ENCODE measurements at places on chromosomes 3 and 15.

DNA sequence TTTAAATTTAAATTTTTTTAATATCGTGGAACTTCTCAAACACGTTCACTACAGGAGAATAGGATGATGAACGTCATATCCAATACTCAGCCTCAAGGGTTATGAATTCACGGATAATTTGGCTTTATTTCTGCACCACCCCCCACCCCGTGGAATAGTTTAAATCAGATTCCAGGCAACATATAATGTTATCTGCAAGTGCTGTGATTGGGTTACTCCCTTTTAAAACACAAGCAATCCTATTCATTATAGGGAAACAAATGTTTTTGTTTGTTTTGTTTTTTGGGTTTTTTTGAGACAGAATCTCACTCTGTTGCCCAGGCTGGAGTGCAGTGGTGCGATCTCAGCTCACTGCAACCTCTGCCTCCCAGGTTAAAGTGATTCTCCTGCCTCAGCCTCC is 30.9 kb downstream of the BHLHE40 start:
- no peak for DNase-seq

GRCh38 chr3:65873028-65873427 is 165.7 kb downstream of the MAGI1 start:
- no peak for DNase-seq

GRCh38 chr3:52851348-52851747 is 16.5 kb upstream of the MUSTN1 start:
- peak; percentile 9 for DNase-seq

- no peak for DNase-seq
Observed at GRCh38 chr3:114132500-114132899, 46.4 kb downstream of the DRD3 start.

- no peak for DNase-seq
Observed at GRCh38 chr3:193932576-193932975, 203.4 kb upstream of the HES1 start.

DNA sequence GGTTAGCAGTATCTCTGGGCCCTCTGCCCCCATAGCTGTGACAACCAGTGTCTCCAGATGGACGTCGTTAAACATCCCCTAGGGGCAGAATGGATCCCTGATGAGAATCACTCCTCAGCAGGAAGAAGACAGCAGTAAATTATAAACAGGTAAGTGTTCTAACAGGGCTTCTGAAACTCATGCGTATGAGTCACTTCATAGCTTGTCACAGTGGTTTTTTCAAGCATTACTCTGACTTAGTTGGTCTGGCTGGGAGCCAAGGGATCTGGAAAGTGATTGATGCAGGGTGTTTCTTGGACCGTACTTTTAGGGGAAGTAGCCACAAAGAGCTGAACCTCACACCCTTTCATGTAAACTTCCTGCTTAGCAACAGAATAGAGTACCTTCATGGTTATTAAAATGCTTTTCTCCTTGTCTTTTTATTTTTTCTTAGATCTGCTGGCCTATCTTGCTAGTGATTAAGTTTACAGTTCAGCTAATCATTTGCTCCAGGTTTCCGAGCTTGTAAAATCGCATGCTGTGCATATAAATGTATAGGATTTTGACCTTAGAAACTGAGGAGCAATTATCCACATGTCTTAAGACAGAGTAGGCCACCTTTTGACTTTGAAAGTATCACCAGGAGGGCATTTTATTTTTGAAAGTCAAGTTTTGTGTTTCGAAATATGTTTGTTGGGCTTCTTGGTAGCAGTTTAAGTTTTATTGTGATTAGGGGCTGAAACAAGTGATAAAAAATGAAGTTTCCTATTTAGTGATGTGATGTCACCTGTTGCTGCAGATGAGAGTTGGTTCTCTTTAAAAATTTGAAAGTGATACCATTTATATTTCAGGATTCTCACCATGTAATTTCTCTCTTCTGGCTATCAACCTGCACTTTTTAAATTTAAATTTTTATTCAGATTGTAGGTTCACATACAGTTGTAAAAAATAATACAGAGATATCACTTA is 333.9 kb downstream of the PTPRG start:
- peak; percentile 35 for DNase-seq

DNA sequence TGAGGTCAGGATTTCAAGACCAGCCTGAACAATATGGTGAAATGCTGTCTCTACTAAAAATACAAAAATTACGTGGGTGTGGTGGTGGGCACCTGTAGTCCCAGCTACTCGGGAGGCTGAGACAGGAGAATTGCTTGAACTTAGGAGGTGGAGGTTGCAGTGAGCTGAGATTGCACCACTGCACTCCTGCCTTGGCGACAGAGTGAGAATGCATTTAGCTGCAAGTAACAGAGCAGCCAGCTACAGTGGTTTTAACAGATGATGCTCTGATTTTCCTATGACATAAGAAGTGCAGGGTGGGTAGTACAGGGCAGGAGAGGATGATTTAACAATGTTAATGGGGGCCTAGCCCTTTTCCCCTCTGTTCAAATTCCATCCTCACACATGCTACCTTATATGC is 267.9 kb downstream of the RPLP1 start:
- DNase-seq: peak; percentile 1

Measured in CD4-positive, alpha-beta T cell treated with Interferon gamma for 1 hour (primary cell).